ENCODE measurements at places on chromosomes 11 and 22.

- peak; percentile 28 for DNase-seq
Observed at GRCh38 chr22:31556627-31557203, 60.4 kb downstream of the SFI1 start.

GRCh38 chr11:2991452-2992233 lies 486 bp downstream of the NAP1L4 start:
- DNase-seq, result no peak

- no peak for DNase-seq
Observed at GRCh38 chr11:58907780-58908179, 31.5 kb upstream of the GLYATL1 start.

- DNase-seq, result no peak
Observed at GRCh38 chr11:127003260-127003981, 2.9 kb upstream of the KIRREL3 start.

DNA sequence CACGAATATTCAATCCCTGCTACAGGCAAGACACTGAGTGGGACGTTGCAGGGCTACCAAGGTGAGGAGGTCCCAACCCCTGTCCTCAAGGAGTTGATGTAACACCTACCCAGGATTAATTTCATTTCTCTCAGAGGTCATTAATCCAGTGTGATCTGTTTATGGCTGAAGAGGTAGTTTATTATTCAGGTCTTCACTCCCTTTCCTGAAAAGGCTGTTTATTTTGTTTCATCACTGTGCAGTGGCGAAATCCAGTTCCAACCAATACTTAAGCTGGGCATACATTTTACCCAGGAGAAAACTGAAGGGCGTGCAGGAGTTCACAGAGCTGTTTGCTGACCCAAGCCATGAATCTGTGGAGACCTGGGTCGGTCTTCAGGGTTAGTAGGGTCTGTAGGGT lies 2.7 kb upstream of the PTPRJ start:
- DNase-seq, result no peak

DNA sequence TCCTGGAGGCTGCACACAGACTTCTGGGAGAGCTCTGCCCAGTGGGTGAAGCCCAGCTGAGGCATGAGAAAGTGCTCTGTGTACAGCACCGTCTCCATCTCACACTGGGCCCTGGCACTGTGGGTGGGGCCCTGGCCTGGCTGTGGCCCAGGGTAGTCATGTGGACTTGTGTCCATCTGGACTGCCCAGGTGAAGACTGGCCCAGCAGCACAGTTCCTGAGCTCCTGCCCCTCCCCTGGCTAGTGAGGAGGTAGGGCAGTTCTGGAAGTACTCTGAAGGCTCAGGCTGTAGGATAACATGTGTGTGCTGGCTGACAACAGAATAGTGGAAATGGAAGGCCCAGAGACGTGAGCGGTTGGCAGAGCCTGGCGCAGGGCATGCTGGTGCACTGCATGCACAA lies 35.4 kb downstream of the RSPH14 start:
- DNase-seq, result no peak
